ENCODE measurements at places on chromosomes 7 and 10. TPM values are rescaled to one million over a fixed set of nuclear protein-coding genes. Genes with fewer than 3 reads are reported as not detected.

DNA sequence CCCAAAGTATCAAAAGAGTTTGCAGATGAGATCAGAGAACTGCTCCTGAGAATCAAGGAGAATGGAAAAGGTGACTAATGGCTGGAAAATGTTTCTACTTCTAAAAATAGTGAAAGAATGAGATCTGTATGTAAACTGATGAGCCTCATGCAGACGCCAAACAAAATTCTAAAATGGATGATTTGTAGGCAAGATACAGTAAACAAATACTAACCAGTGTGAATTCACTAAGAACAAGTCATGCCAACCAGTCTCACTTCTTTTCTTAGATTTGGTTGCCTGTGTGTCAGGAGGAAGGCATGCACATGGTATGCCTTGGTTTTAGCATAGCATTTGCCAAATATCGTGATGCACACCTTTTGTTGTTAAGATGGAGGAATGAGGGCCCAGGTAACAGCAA is 94.9 kb upstream of the PIK3CG start:
- H3K36me3 ChIP-seq = no peaks in the 10 kb centered on the region
- DNase-seq = no peak
- peaks cover 49% of the 10 kb centered on the region for H3K4me1 ChIP-seq
- no peak overlapping the region for H3K4me3 ChIP-seq
- peak overlapping the region; percentile 66 for H3K27ac ChIP-seq
- no peaks in the 10 kb centered on the region for H3K27me3 ChIP-seq

DNA sequence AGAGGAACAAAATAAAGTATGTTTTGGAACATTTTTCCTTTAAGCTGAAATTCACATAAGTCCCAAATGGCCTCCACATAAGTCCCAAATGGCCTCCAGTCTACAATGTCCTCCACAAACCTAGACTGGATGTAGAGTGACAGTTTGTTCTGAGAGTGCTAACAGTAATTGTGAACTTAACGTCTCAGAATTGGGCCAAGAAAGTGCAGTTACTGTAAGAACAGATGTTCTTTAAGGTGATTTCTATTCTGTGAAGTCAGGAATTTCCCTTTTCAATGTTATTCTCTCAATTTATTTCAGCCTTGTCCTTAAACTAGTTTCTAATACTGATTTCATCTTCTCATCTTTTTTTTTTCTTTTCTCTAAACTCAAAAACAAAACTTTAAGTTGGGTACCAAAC is 188.7 kb upstream of the SEMA3E start:
- DNase-seq = no peak
- H3K4me3 ChIP-seq = no peak overlapping the region
- H3K36me3 ChIP-seq = no peaks in the 10 kb centered on the region
- H3K27ac ChIP-seq = no peak overlapping the region
- no peaks in the 10 kb centered on the region for H3K27me3 ChIP-seq

GRCh38 chr7:77657427-77658224 is 38.6 kb upstream of the RSBN1L start:
- no peak overlapping the region for H3K27ac ChIP-seq
- no peak for DNase-seq
- no peaks in the 10 kb centered on the region for H3K27me3 ChIP-seq
- H3K4me1 ChIP-seq = no peaks in the 10 kb centered on the region

DNA sequence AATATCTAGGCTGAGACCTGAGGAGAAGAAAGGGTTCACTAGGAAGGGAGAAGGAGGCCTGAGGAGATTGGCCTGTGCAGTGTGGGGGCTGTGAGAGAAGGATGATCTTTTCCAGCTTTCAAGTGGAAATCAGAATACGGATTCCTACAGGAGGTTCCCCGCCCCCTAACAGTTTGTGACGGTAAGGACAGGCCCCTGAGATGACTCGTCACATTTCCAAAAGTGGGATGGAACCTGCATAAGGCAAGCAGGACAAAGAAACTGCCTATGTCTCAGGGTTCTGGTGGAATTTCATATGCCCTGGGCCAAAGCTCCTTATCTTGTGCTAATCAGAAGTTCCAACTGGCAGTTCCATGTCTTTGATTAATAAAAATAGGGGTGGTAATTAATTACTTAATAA is 275.6 kb downstream of the SNX10 start:
- no peak overlapping the region for H3K27ac ChIP-seq
- no peaks in the 10 kb centered on the region for H3K36me3 ChIP-seq
- no peaks in the 10 kb centered on the region for H3K4me1 ChIP-seq
- DNase-seq = no peak

TMEM229A gene
- total RNA-seq = not detected

DMBT1 gene
- 0.08 TPM for total RNA-seq

BZW2 gene
- total RNA-seq = 61.3 TPM

TSPAN13 gene
- total RNA-seq = 5.5 TPM
